Right renal pelvis (tissue), 4 donors: ENCODE measurements at places on chromosomes 16 and 17.

GRCh38 chr17:33816842-33817617 is 438.1 kb upstream of the CCL2 start:
- DNase-seq, result no peak

- DNase-seq, result no peak
These were observed 943 bp downstream of the CNTROB start for GRCh38 chr17:7932949-7933348.

DNA sequence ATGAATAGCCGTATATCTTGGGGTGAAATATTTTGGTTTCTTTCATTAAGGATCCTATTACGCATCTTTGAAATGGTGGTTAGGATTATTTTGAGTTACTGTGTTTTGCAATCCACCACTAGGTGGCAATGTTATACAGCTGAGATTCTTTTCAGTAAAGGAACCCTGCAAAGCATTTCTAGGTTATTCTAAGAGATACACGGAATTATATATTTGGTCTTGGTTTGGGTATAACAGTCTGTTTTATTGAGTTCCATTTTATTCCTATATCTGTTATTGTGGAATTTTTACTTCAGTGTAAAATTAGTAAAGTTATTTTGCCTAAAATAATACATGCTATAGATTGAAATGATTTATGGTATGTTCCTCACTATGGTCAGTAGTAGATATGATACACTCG is 62.9 kb upstream of the CPHXL start:
- peak; percentile 33 for DNase-seq

- no peak for DNase-seq
These were observed 193.2 kb downstream of the RAB11FIP4 start for GRCh38 chr17:31584438-31585279.

DNA sequence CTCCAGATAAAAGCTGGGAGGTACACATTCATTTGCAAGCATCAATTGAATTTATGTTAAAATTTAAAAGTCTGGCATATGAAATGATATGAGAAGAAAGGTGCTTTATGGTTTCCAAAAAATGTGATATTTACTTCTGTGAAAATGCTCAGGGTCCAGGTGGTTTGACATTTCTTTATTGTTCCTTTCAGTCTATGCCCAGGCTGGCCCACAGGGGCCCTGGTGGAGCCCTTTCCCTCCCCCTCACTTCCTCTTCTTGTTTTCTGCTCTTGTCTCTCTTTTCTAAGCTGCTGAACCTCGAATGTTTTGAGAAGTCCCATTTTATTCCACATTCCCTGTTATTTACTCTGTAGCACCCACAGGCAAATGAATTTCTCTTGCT is 127.8 kb downstream of the HS3ST3B1 start:
- DNase-seq, result no peak

DNA sequence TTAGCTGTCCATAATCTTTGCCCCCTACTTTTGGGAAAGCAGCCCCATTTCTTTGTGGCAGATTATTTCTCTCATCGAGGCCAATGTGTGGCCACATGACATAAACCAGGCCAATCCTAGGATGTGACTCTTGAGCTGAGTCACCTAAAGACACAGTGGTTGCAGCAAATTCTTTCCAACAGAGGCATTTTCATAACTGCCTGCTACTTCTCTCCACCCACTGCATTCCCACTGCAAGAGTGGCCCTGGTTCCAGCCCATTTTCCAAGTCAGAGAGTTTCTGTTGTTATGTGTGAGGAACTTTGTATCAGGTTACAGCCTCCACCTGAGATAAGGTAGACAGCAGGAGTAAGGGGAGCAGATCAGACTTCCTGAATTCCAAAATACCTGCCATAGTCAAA is 195.2 kb downstream of the RGS9 start:
- DNase-seq, result no peak

GRCh38 chr17:71546419-71546818 is 574.4 kb upstream of the SOX9 start:
- DNase-seq, result no peak

DNA sequence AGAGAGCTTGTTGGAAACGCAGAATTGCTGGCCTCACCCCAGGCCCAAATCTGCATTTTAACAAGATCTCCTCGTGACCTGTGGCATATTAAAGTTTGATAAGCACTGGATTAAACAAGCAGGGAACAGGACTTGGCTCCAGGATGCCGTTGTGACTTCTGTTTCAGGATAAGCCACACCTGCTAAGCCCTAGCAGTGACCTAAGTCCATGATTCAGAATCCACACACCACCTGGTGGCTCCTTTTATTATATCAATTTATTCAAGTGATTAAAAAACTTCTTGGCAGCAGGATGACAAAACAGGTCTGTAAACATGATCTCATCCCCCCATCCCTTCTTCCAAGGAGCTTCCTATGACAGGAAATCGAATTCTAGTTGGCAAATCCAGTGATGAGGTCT is 9.1 kb downstream of the NAGPA start:
- no peak for DNase-seq

- no peak for DNase-seq
These were observed 89.7 kb downstream of the MGAT5B start for GRCh38 chr17:76957678-76958464.

- DNase-seq, result no peak
These were observed 39.3 kb downstream of the MYO18A start for GRCh38 chr17:29140631-29141513.

- DNase-seq, result no peak
These were observed 152.5 kb downstream of the RBFOX3 start for GRCh38 chr17:79458356-79458755.

- no peak for DNase-seq
These were observed 51.1 kb downstream of the GPRC5B start for GRCh38 chr16:19833581-19833980.

DNA sequence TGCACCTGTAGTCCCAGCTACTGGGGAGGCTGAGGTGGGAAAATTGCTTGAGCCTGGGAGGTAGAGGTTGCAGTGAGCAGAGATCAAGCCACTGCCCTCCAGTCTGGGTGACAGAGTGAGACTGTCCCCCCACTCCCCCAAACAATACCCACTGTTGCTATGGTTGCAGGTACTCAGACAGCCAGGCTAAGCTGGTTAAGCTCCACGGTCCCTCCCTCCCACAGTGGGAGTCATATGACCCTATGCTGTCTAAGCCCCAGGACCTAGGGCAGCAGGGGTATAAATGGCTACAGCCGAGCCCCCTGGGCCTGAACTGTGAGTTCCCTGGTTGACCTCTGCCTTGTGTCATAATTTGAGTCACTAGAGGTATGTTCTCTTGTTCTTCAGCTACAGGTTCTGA is 15.9 kb upstream of the RPRML start:
- DNase-seq, result no peak

- DNase-seq, result no peak
These were observed 251.0 kb upstream of the TNRC6C start for GRCh38 chr17:77707546-77707945.

DNA sequence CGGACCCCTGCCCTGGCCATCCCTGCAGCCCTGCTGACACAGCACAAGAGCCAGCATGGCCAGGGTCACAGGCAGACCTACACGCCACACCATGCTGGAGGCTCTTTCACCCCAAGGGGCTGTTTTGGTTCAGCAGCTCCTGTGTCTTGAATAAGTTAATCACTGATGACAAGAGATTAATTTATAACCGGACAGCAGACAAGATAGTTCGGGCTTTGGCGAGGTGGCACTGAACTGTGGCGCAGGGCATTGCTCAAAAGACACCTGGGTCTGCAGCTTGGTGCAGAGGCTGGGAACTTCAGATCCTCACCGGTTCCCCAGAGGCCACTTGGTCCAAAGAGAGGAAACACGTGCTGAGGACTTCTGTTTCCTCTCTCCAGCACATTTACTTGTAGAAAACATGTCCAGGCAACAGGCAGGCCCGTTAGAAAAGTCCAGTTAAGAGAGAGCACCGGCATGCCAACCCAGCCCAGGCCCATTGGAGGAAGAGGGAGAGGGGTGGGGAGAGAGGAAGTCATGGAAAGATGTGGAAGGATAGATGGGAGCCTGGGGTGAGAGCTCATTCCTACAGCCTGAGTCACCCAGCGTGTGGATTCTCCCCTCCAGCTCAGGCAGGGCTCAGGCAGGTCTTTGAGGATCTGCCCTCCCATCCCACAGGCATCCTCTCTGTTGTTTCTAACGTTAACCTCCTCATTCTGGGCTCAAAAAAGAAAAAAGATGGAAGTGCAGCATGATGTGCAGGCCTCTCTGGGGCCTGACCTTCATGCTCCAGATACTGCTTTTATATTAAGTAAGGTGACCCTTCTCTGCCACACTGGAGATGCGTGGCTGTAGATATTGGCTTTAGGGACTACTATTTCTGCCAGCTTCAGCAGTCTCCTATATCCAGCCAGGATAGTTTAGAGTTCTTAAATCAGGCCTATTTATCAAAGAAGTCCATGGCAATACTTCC is 80.0 kb upstream of the HNF1B start:
- DNase-seq, result no peak

DNA sequence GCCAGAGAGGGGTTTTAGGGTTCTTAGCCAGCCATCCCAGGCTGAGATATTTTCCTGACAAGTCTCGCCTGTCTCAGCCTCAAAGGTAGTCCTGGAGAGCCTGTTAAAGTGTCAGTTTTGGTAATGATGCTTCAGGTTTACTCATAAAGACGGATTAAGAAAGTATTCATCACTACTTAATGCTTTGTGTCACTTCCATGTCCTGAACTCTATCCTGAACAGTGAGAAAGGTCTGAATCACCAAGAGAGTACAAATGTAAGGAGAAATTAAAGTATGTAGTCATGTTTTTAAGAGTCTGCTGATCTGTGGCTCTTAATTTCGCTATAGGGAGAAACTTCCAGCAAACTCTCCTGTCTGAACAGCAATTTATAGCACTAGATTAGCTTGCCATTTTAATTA is 14.0 kb downstream of the RPGRIP1L start:
- no peak for DNase-seq

DNA sequence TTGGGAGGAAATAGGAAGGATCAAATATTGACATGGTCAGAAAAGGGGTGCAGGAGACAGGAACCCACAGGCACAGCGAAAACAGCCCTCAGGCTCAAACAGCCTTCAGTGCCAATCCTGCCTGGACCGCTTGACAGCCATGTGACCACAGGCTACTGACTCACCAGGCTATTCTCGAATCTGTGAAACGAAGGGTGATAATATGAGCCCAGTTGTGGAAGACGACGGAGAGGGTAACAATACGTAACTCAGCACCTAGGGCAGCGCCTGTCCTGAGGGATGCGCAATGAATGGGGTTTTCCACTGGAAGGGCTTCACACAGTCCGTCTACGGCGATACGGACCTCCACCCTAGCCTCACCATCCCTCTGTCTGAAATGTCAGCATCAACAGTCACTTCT is 117.3 kb upstream of the RCVRN start:
- no peak for DNase-seq

GRCh38 chr16:87459833-87460232 is 33.0 kb downstream of the ZCCHC14 start:
- no peak for DNase-seq

- no peak for DNase-seq
These were observed 193.9 kb upstream of the PIRT start for GRCh38 chr17:11031787-11032186.

DNA sequence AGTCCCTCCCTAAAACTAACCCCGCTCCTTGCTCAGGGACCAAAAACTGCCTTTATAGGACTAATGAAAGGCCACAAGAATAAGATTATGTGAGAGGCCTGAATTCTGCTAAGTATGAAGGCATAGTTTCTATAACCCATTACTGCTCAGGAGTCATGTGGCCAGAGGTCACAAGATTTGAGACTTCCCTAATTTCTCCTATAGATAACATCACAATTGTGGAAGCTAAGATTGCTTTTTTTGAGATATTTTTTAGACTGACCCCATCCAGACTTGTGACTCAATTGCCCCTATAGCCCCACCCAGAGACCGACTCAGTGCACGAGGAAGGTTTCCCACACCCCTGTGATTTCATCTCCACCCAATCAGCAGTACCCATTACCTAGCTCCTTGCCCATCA is 504.1 kb upstream of the GOT2 start:
- DNase-seq, result no peak

DNA sequence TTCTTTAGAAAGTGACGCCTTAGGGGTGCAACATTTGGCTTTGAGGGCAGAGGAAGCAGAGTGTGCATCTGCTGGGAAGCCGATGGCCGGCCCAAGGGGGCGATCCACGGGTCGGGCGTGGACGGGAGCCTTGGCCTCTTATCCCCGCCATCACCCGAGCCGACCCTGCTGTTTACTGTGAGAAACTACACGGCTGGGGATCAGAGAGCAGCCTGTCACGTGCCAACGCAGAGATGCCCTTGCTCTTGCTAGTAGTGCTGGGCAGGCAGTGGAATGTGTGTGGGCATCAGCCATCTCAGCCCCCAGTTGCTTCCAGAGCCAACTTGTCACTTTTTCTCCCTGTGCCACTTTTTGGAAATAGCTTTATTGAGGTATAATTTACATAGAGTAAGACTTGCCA is 26.7 kb upstream of the ITGB4 start:
- DNase-seq, result no peak

DNA sequence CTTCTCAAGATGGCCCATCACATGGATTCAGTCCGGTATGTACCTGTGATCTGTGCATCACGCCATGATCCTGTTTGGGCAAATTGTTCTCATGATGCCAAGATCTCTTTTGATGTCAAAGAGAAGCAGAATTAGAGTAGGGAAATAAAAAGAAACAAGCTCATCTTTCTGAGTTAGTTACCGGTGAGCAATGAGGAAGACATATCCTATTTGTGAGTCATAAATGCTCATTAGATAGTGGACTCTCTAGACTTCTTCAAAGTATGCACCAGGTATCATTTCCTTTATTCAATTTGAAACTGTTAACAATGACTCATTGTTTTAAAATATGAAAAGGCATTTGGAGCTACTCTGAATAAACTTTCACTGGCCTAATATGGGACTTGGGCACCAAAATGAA is 8.0 kb upstream of the KRTAP4-12 start:
- no peak for DNase-seq

DNA sequence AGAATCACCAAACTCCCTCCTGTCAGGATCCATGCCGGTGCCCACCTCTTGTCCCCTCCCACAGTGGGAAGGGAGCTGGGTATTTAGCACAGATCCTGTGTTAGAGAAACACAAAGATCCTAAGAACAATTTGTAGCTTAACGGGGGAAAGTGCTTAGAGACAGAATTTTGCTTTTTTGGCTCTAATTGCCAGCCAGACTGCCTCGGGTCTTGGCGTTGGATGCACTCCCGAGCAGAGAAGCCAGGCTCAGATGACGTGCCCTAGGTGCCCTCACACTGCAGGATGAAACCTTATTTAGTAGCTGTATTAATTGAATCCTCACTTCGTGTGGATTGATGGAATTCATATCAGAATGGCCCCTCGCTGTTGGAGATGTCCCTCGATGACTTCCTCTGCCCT is 22.5 kb upstream of the MAF start:
- no peak for DNase-seq

- no peak for DNase-seq
These were observed 61.1 kb downstream of the TAOK1 start for GRCh38 chr17:29451121-29451742.

DNA sequence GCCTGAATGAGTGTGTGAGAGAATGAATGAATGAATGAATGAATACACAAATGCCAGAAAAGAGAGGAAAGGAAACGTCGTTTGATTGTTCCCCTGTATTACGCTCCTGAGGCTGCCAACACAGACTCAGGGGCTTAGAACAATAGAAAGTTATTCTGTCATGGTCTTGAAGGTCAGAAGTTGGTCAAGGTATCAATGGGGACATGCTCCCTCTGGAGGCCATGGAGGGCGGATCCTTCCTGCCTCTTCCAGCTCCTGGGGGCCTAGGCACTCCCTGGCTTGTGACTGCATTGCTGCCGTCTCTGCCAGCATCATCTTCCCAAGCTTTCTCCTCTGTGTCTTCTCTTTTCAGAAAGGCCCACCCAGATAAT is 1.5 kb upstream of the SLC38A8 start:
- no peak for DNase-seq

GRCh38 chr17:8290043-8290442 is 1.6 kb downstream of the RANGRF start:
- DNase-seq, result no peak

GRCh38 chr16:3004319-3004718 is 8.4 kb upstream of the CLDN9 start:
- no peak for DNase-seq
